ENCODE measurements at places on chromosomes 4 and X.

DNA sequence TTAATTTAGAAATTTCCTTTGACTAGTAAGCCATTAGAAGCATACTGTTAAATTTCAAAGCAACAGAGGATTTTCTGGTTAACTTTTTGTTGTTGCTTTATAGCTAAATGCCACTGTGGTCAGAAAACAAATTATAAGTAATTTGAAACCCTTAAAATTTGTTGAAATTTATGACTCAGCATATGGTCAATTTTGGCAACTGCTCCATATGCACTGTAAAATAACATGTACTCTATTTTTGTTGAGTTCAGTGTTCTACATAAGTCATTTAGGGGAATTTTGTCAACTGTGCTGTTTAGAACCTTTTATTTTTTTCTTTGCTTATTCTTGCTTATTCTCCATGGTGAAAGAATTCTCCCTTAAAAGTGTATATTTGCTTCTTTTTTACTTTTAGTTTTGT lies 28.6 kb downstream of the SCLT1 start:
- H3K4me1 ChIP-seq, result no peaks in the 10 kb centered on the region
- H3K4me3 ChIP-seq, result no peak overlapping the region
- no peaks in the 10 kb centered on the region for H3K27me3 ChIP-seq
- no peak for DNase-seq

DNA sequence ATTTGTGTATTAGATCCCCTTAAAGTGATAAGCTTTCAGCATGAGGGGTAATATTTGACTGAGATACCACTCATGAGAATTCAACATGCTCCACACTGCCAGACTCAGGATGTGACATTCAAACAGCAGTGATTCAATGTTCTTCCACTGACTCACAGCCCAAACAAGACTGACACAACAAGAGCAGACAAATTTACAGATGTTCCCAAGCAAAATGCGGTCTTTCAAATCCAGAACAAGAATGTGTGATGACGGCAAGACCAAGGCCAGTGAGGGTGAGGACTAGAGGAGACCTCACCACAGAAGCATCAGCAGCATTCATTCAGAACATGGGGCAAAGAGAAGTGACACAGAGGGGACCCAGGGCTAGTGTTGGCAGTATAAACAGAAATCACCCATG lies 99.3 kb upstream of the GRIA3 start:
- no peaks in the 10 kb centered on the region for H3K27me3 ChIP-seq
- H3K36me3 ChIP-seq, result no peaks in the 10 kb centered on the region
- H3K4me1 ChIP-seq, result no peaks in the 10 kb centered on the region
- no peak overlapping the region for H3K27ac ChIP-seq
- DNase-seq, result no peak

- no peaks in the 10 kb centered on the region for H3K27me3 ChIP-seq
- no peak overlapping the region for H3K27ac ChIP-seq
- H3K36me3 ChIP-seq, result no peaks in the 10 kb centered on the region
- no peaks in the 10 kb centered on the region for H3K4me1 ChIP-seq
- no peak for DNase-seq
Measured at GRCh38 chrX:7580127-7580526, 262.8 kb upstream of the VCX start.

DNA sequence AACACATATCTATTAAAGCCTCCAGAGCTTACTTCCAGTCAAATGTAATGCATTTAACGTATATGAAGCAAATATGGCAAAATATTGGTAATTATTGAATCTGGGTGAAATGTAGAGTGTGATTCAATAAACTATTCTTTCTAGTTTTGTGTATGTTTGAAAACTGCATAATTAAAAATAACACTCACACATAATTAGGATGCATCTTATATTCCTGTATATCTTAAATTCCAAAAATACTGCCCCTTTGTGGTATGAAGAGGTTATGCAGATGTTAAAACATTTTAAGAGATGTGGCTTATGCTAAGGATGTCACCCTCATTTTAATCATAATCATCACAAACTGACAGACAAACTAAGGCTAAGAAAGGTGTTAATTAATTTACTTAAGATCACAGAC lies 182.9 kb downstream of the COX18 start:
- peaks cover 4% of the 10 kb centered on the region for H3K27me3 ChIP-seq
- no peak for DNase-seq
- no peaks in the 10 kb centered on the region for H3K36me3 ChIP-seq
- no peak overlapping the region for H3K4me3 ChIP-seq
- H3K27ac ChIP-seq, result no peak overlapping the region

DNA sequence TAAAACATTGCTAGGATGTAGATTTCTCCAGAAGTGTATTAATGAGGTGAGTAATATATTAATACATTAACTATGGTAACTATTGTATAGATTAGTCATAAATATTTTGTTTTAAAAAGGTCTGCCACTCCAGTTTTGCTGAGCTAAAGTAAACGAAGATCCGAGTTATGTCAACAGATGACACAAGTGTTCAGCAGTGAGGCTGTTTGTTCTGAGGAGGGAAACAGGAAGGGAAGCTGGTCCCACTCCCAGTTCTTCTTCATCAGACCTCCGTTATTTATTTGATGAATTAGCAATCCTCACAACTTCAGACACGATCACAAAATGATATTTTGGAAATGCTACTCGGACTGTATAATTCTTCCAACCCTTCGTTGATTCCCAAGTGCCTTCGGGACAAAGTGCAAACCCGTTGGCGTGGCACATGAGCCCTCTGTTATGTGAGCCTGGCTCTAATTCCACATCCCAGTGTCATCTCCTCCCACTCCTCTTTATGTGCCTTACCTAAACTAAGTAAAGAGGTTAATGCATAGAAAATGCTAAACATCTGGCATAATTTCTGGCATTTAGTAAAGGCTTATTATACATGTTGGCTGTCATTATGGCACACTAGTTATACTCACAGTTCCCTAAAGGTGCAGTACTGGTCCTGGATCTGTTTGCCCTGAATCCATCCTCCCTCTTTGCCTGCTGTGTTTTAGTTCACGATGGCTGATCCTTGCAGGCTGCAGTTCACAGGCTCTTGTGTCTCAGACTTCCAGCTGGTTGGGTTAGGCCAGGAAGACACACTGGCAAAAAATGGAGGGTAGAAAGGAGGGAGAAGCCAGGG lies 190.6 kb upstream of the LNX1 start:
- H3K27ac ChIP-seq, result no peak overlapping the region
- no peaks in the 10 kb centered on the region for H3K36me3 ChIP-seq
- peaks cover 6% of the 10 kb centered on the region for H3K27me3 ChIP-seq
- no peak for DNase-seq
- no peaks in the 10 kb centered on the region for H3K4me1 ChIP-seq

All from activated T-helper 1 cell treated with anti-CD3 and anti-CD28 coated beads, Interleukin-12 subunit alpha, Interleukin-12 subunit beta, Interleukin-2, Interleukin-4 antibody, amounts not matched to agents 30 ng/mL and 10 ng/mL and 1 ng/mL, durations not matched to agents 14 hours and 24 hours and 36 hours (primary cell).